ENCODE measurements at places on chromosomes 16 and 17. TPM values are rescaled to one million over a fixed set of nuclear protein-coding genes. Genes with fewer than 3 reads are reported as not detected.

DNA sequence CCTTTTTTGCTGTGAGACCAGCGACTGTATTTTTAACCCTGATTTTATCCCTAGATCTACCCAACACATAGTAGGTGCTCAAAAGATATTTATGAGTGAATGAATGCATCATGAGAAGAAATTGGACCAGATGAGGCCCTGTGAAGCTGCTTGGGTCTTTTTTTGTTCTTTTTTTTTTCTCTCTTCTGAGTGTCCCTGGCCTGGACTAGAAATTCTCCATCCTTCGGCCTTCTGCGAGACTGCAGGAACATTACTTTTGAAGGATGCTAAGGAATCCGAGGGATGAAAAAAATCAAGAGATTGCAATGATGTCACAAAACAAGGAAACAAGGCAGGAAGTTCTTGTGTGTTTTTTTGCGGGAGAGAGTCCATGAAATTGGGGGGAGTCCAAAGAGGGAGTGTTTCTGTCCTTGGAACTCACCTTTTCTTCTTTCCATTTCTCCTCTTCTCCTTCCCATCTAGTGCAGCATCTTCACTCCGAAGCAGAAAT, 560 bp upstream of the RUSF1 start:
- DNase-seq, result peak; percentile 50

DNA sequence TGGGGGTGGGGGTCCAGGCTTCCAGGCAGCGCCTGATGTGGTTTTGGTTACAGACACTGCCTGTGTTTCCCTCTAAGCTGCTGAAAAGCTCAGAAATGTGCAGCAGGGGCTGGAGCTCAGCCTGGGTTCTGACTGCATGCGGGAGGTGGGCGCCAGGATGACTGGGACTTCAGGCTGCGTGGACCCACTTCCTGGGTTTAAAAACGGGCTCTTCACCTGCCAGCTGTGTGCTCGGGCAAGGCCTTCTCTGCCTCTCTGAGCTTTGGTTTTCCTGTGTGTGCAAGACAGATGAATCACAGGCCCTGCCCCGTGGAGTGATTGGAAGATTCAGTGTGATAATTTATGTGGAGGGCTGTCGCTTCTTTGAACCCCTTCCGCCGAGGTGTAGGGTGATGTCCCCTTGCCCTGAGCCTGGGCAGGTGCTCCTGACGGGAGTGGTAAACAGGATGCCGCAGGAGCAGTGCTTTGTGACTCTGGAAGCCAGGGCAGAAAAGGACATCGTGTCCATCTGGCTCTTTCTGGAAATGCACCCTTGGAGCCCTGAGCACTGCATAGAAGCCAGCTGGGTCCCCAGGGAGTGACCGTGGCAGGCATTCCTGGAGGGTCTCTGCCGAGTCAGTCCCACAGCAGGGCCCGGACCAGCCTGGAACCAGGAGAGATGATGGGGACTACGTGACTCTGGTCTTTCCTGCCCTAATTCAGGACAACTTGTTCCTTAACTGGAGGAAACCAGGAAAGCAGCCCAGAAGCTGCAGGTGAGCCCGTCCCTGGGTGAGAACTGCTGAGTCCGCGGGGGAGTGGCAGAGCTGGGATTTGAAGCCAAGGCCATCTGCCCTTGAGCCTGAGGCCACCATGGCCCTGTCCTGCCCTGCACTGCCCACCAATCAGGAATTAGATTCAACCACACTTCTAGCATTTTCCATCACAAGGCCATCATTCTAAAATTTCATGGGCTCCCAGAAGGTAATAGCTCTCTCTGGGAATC, 28.5 kb upstream of the SLC7A5 start:
- no peak for DNase-seq

GRCh38 chr16:2927010-2927646, 15.4 kb downstream of the FLYWCH1 start:
- peak; percentile 84 for DNase-seq

The RNF222 gene
- not detected for total RNA-seq

GRCh38 chr17:2847381-2848333, 51.4 kb downstream of the RAP1GAP2 start:
- no peak for DNase-seq

DNA sequence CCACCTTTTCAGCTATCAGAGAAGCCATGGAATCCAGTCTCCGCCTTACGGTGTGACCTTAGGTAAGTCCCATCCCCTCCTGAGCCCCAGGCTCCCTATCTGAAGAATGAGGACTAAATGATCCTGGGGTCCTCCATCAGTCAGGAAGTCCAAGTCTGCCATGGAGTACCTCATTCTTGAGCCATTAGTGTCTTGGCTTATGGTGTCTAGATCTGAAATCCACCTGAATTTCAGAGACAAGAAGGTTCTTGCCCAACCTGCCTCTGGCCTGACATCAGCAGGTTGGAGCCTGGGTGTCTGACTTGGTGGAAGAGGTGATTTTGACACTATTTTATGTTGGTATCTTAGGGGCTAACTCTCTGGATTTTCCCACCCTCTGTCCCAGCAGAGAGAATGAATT, 47.1 kb downstream of the CNGB1 start:
- DNase-seq, result no peak

- DNase-seq, result no peak
Observed at GRCh38 chr16:54055864-54056263, 230.7 kb downstream of the IRX3 start.

- DNase-seq, result no peak
Observed at GRCh38 chr17:15973834-15974233, 25.7 kb downstream of the ZSWIM7 start.
